GM23248 (cell line): ENCODE measurements at places on chromosomes 2 and 18.

DNA sequence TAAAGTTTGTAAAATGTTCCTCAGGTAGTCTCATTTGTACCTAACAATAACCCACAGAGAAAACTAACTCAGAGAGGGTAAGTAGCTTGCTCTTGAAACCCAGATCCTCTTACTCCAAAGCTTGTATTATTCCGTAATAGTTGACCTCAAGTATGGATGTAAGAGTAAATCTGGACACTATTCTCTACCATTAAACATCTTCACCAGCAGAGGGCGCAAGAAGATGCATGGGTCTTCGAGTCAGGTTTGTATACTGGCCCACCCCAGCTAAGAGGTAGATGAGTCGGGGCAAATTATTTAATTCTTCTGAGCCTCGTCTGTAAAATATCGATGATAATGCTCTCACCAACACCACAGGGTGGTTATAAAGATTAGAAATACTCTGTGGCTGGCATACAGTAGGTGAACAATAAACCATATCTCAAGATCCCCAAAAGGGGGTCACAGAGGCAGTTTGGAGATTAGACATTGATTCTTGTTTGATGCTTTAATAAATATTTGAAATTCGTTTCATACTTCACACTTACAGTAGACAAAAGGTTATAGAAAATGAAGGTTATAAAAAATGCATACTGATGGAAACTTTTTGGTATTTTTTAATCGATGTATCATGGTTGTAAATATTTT lies 3.5 kb upstream of the CABLES1 start:
- DNase-seq: peak; percentile 83

DNA sequence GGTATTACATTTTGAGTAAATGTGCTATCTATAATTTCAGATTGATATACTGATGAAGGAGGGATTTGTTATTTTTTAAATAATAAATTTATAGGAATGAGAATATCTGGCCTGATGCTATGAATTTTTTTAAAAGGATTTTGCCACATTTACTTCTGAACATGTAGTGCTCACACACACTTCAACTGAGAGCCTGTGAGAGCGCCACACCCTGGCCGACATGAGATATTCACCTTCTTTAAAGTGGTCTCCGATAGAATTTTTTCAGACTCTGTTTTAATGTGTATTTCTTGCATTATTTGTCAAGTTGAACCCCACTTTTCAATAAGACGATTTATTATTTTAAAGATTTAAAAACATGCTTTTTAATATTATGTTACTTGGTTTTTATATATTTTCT lies 813.3 kb downstream of the DCC start:
- no peak for DNase-seq

GRCh38 chr2:192128655-192129054 lies 66.1 kb downstream of the TMEFF2 start:
- DNase-seq: peak; percentile 20

DNA sequence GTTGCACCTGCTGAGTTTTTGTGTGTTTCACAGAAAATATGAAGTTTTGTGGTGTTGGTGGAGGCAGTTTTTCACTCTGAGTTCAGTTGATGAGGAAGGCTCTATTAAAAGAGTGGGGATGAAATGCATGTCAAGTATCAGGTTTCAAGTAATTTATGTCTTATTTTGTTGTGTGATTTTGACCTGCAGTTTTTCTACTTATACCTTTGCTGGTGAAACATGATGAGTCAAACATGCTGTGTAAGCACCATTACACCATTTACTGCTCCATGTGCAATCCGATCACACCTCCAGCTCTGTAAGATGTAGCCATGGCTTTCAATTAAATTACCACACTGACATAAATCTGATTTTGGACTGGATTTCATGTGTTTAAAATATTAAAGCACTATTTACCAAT lies 174.5 kb upstream of the ZEB2 start:
- no peak for DNase-seq

DNA sequence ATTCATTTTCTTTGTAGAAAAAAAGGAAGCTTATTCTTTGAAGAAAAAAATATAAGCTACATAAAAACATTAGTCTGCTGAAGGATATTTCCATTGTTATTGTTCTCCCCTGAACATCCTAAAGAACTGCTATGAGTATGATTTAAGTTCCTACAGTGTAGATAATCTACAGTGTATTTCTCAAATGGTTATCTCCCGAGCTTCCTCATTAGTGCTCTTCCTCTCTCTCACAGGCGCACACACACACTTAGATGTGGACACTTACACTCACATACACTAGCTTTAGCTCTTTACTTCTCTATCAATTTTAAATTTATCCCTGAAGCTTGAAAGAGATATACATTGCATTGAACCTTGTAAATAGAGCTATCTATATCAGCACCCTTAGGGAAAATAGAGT lies 681.0 kb downstream of the KCNJ3 start:
- no peak for DNase-seq

- DNase-seq: peak; percentile 75
These were observed 10.5 kb upstream of the CDK15 start for GRCh38 chr2:201795607-201796477.

- DNase-seq: peak; percentile 51
These were observed 533.4 kb downstream of the ERBB4 start for GRCh38 chr2:212005085-212005671.

- no peak for DNase-seq
These were observed 683.3 kb upstream of the KLHL29 start for GRCh38 chr2:22701561-22702160.

DNA sequence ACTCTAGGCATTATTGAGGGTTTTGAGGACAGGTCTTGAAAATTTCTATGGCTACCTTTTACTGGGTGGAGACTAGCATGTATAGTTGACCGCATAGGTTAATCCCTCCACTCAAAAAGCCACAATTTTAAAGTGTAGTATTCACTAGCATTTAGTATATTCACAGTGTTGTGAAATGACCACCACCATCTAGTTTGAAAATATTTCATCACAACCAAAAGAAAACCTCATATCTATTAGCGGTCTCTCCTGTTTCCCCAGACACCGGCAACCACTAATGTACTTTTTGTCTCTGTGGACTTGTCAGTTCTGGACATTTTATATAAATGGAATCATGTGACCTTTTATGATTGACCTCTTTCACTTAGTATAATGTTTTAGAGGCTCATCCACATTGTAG lies 53.9 kb downstream of the MSH2 start:
- no peak for DNase-seq

- no peak for DNase-seq
These were observed 110.7 kb upstream of the STPG4 start for GRCh38 chr2:47265751-47266231.

GRCh38 chr18:75088021-75088506 lies 120.9 kb downstream of the PTGR3 start:
- no peak for DNase-seq

DNA sequence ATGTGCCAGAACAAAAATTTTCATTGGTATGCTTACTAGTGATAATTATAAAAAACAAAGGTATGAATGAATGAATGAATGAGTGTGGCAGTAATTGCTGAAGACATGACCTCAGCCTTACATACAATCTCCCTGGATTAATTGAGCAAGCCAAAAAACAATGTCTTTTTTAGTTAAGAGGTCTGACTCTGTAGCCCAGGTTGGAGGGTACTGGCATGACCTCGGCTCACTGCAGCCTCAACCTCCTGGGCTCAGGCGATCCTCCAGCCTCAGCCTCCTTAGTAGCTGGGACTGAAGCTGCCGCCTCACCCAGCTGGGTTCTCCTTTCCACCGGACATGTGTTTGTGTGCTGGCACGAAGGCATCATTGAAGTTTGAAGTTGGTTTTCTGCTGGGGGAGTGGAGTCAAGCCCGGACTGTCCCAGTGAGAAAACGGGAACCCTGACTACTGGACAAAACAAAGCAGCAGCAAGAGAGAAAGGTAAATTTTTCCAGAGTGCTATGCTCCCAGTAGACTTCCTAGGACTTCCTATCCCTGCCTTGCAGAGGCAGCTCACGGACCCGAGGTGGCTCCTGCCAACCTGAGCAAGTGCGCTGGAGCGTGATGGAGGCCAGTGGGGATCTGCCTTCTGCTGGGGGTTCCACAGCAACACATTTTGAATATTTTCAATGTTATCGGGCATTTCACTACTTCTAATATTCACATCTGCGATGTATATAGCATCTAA lies 6.4 kb upstream of the IMP4 start:
- no peak for DNase-seq

GRCh38 chr2:128311216-128311754 lies 7.4 kb downstream of the HS6ST1 start:
- no peak for DNase-seq

- peak; percentile 97 for DNase-seq
These were observed 98.6 kb downstream of the KCNS3 start for GRCh38 chr2:17976871-17977746.

DNA sequence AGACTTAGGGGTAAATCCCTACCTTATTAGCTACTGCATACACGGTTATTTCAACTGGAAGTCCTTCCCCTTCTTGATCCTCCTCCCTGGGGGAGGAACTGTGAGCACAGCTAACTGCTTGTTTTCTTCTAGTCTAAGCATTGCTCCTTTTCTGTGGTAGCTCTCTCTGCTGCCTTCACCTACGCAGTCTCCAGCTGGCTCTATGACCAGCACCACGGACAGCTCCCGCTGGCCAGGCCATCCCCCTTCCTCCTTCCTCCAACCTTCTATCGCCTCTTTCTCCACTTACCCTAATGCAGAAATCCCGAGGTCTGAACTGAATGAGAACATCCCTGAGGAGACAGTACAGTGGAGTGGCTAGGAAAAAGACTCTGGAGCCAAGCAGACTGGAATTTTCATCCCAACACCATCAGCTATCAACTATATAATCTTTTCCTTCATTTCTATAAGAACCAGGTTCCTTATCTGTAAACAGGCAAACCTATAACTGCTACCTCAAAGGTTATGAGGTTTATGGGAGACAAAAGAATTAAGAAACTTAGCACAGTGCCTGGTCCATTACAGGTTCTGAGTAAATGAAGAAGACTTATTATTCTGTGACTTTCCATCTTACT lies 4.7 kb upstream of the CFAP65 start:
- DNase-seq: peak; percentile 55

DNA sequence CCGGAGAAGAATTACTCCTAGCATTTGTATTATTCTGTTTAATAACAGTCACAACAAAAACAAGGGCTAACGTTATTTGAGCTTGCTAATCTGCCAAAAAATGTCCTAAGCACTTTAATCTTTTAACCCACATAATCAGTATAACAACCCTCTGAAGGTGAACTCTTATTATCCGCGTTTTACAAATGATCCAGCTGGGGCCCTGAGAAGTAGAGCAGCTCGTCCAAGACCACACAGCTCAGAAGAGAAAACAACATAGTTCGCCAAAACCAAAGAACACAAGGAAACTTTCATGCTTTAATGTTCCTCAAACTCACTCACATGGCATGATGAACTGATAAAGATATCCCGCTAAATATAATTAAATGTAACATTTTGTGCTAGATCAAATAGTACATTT lies 159.7 kb upstream of the ZNF236 start:
- DNase-seq: no peak

DNA sequence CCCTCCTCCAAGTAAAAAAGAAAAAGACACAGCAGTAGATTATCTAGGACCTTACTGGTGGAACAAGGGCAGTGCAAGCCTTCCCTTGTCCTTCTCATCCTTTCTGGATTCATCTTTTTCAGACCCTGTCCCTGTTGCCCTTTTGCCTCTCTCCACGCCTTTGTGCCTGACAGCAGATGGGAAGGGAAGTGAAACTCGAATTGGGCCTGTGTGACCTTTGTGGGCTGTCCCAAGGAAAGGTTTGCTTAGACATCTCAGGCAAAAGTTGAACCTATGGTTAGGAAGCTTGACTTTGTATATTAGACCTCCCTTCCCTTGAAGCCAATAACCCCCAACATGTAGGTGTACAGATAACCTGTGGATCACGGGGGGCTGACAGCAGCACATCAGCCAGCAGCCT lies 185.3 kb downstream of the PRKCE start:
- DNase-seq: no peak

GRCh38 chr2:143503280-143503679 lies 374.1 kb downstream of the ARHGAP15 start:
- DNase-seq: no peak

- peak; percentile 82 for DNase-seq
These were observed 300.9 kb downstream of the PHLPP1 start for GRCh38 chr18:63016270-63016669.

DNA sequence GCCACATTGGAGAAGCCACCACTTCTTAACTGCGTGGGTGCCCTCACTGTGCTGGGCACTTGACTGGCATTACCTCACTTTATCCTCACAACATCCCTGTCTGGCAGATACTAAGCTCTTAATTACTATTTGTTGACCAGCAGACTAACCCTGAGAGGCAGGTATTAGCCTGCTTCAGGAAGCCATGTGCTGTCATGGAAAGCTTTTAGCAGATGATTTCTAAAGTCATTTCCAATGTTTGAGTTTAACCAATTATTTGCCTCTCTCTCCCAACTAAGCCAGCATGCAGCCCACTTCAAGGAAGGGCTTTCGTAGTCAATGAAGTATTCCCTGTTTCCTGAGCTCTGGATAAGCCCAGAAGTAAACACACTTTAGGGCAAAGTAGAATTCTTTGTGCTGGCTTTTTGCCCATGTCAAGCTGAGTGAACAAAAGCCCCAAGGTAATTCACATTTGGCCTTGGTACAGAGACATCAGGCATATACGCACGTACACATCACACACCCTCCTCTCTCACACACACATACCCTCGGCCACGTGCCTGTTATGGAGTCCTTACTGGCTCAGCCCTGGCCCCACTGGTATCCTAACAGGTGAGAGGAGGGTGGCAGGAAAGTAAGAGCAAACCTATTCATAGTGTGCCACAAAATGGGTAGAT lies 108.6 kb downstream of the C1D start:
- DNase-seq: no peak

- DNase-seq: no peak
These were observed 54.4 kb upstream of the GRB14 start for GRCh38 chr2:164675687-164676086.

GRCh38 chr18:692824-693223 lies 19.6 kb downstream of the ENOSF1 start:
- no peak for DNase-seq

GRCh38 chr2:201118121-201118960 lies 2.4 kb downstream of the CFLAR start:
- peak; percentile 91 for DNase-seq

- DNase-seq: no peak
These were observed 66.6 kb downstream of the ACKR3 start for GRCh38 chr2:236636261-236636660.

- peak; percentile 21 for DNase-seq
These were observed 48.1 kb upstream of the HPCAL1 start for GRCh38 chr2:10254373-10255188.

DNA sequence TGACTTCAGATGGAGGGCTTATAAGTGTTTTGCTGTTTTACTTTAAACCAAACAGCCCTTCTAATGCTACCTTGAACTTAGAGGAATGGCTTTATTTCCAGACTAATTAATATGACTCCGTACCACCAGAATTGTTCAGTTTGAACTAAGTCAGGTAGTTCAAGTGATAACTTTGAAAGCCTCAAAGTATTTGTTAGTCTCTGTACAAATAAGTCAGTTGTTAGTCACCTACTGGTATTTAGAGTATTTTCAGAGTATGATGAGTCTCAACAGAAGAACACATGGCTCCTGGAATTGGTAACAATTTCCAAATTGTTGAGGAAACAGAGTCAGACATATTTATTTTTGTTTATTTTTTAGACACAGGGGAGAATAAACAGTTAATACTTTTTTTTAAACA lies 381.8 kb upstream of the NRXN1 start:
- no peak for DNase-seq

- DNase-seq: no peak
These were observed 121.0 kb downstream of the RAPGEF4 start for GRCh38 chr2:172856606-172857005.

- DNase-seq: no peak
These were observed 198.2 kb downstream of the PTGR3 start for GRCh38 chr18:75010689-75011088.

- DNase-seq: no peak
These were observed 2.8 kb downstream of the SLC30A6 start for GRCh38 chr2:32168513-32168912.

- DNase-seq: peak; percentile 56
These were observed 343.3 kb downstream of the CYP26B1 start for GRCh38 chr2:71804281-71804751.
